Occipital lobe (tissue), 3 donors: ENCODE measurements at places on chromosomes 12 and 14.

GRCh38 chr12:46148327-46149078, 120.3 kb downstream of the SLC38A1 start:
- DNase-seq: no peak

DNA sequence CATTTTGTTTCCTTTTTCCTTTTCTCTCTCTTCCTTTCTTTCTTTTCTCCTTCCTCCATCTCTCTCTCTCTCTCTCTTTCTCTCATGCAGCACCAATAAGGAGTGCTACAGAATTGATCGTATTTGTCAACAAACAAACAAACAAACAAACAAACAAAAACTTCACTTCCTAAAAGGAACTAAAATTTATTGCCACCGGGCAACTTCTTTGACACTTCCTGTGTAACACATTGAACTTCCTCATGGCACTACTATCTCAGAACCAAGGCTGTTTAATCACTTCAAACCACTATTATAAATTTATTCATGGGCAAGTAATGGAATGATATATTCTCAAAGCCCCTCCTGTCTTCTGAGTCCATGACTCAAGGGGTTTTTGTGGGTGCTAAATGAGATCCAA, 51.3 kb downstream of the SERPINA3 start:
- DNase-seq: no peak

GRCh38 chr12:26172539-26172938, 22.8 kb upstream of the SSPN start:
- DNase-seq: no peak

DNA sequence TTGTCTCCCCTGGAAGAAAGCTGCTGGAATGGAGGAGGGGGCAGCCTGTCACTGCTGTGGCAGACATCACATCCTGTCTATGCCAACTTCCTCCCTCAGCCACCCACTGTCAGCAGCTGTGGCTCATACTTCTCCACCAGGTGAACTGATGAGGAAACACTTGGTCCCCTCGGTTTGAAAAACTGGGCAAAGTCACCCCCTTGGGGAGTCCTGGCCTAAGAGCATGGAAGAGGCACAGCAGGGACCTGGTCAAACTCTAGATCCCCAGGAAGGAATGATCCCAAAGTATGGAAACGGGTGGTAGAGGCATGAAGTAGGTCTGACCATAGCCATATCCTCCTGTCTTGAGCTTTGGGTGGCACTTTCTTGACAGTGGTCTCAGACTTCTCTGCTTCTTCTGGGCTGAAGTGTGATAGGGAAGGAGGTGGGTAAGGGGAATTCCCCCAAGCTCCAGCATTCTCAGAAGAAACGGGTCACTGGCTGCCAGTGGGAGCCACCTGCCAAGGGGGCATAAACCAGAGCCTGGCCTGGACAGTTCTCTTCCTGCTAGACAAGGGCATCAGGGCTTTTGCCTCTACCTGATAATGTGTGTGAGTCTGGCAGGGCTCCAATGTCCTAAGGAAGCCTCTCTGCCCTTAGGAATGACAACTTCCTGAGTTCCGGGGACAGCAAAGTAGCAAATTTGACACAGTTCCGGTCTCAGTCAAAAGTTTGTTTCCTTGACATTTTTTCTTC, 36.0 kb downstream of the FMNL3 start:
- DNase-seq: no peak

GRCh38 chr14:98947911-98948595, 323.9 kb downstream of the BCL11B start:
- DNase-seq: no peak

DNA sequence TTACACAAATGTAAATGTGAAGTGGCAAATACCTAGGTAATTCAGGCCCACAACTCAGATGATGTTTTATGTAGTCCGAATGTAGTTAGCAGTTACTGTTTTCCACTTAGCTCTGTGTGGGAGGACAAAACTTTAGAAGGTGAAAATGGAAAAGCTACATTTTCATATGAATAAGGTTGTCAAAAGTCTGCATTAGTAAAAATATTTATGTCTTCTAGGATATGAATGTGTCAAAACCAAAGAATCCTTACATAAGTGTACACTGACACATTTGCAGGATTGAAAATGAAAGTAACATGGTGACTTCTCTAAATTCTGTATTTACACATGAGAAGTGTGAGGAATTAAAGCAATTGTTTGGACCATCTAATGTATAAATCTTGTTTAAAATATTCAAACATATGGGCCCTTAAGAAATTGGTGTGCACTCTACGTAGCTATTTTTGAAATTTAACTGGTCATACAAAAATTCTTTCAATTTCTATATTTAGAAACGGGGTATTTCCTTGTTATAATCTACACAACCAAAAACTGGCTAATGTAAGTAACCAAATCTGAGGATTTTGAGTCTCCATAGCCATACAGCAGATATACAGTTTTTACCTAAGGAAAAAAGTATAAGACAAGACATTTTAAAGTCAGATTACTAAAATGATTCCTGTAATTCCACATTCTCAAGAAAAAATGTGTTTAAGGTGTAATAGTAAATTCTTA, 5.4 kb downstream of the CDKN1B start:
- no peak for DNase-seq
